ENCODE measurements at places on chromosomes 3 and 15.

DNA sequence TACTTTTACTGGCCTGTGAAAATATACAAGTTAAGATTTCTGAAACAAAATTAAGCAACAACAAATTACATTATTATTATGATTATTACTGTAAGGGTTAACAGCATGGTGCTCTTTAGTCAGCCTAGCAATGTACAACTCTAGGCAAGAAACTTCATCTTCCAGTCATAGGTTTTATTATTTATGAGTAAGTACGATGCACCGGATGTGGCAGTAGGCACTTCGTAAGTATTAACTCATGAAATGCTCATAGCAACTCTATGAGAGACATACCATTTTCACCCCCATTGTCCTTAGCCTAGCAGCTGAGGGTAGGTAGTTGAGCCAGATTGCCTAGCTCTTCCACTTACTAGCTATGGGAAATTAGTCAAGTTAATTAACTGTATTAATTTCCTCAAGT lies 68.0 kb upstream of the PTPRG start:
- no peak for DNase-seq

DNA sequence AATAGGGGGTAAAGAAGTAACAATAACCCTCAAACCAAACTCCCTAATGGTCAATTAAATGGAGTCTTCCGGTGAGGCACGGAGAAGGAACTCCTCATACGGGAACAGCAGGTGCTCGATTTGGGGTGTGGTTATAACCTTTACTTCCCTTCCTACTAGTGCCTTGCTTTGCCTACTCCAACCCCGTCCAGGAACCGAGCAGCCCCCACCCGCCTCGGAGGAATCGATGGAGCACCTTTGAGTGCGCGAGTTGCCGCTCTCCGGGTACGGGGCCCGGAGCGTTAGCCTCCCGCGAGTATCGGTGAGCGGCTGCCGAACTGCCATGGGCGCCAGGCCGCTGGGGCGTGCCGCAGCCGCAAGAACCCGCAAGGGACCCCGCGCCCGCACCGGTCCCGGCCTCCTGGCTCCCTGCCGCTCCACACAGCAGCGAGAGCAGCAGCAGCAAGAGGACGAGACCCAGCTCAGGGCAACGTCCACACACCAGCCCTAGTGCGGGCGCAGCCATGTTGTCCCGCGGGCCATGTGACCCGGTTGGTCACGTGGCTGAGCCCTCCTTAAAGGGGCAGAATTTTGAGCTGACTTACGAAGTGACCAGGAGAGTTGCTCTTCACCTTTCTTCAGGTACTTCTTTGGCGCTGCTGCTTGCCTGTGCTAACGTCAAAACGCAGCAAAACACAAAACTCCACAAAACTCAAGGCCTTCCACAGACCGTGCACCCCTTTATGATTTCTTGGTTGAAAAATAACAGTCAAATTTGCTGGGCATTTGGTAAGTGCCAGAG lies at the start of gene SUMF1:
Gene SUMF1, minus strand, starts transcription at position 529 of the 781 bp plus-strand sequence. Its CDS starts 24 bp downstream, at position 505.
- peak; percentile 75 for DNase-seq

DNA sequence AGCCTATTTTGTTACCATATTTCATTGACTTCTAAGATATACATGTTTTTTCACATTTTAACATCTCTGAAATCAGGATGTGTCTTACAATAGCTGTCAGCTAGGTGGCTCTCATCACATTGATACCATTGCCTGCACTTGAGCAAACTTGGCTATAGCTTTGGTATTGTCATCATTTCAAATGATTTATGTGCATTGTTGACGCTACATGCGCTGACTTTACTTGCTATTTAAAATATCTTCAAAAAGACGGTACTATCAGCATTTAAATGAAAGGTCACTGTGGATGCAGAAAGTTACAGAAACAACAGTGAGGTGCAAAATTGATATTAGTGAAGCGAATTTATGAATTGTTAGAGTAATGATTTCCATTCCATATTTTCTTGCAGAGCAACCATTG lies 54.0 kb upstream of the ABHD2 start:
- DNase-seq, result peak; percentile 12

DNA sequence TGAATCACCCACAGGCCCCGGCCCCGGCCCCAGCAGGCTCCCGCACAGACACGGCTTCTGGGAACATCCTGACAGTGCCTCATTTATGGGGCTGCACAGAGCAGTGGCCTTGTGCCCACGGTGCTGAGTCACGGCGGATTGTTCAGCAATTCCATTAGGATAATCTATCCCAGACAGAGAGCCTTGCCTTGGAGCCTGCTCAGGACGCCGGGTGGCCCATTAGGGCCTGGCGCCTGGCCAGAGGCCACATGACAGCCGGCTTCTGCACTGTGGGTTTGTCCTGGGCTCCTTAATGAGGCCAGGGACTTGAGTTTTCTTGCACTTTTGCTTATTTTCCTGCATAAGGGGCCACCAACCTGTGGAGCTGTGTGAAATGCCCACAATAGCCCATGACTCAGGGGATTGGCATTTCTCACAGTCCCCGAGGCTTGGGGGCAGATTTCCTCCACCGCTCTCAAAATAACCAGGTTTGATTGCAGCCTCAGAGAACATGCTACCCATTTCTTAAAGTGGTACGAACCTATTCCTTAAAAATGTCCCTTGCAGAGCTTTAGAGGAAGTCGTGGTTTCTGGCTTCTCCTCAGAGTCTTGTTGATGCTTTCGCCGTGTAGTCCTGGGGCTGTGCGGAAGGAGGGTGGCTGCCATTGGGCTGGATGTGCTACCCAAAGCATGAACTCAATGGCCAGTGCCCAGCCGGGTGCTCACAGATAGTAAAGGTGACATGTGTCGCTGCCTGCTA lies 19.0 kb downstream of the SYNM start:
- DNase-seq, result peak; percentile 83

DNA sequence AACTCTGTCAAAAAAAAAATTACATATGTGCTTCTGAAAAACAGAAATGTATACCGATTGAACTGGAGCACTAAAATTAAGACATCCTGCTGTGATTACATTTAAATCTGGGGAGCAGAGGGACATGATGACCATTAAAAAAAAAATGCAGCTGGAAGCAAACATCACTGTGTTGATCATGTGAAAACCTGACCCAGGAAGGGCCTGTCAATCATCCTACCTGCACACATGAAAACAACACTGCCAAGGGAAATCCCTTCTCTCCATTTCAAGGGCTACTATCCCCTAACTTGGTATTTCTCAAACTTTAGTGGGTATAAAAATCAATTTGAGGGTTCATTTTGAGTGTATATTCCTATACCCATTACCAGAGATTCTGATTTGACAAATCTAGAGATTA lies 719.9 kb upstream of the CBLB start:
- no peak for DNase-seq

GRCh38 chr15:56948000-56948763 lies 29.7 kb downstream of the TCF12 start:
- DNase-seq, result no peak

- no peak for DNase-seq
Observed at GRCh38 chr3:94946683-94947082, 883.8 kb downstream of the NSUN3 start.

- no peak for DNase-seq
Observed at GRCh38 chr3:117052395-117052794, 342.8 kb downstream of the TUSC7 start.

DNA sequence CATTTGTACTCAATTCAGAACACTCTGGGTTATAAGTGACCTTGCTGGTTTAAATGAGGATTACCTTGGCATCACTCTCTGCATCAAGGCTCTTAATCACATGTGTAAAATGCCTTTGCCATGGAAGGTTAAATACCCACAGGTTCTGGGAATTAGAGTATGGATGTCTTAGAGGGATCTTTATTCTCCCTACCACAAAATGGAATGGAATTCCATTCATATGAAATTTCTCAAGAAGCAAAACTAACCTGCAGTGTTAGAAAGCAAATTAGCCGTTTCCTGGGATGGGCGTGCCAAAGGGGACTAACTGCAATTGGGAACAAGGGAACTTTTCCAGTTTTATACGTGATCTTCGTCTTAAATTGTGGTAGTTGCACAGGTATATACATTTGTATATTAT lies 39.8 kb downstream of the TBL1XR1 start:
- no peak for DNase-seq

DNA sequence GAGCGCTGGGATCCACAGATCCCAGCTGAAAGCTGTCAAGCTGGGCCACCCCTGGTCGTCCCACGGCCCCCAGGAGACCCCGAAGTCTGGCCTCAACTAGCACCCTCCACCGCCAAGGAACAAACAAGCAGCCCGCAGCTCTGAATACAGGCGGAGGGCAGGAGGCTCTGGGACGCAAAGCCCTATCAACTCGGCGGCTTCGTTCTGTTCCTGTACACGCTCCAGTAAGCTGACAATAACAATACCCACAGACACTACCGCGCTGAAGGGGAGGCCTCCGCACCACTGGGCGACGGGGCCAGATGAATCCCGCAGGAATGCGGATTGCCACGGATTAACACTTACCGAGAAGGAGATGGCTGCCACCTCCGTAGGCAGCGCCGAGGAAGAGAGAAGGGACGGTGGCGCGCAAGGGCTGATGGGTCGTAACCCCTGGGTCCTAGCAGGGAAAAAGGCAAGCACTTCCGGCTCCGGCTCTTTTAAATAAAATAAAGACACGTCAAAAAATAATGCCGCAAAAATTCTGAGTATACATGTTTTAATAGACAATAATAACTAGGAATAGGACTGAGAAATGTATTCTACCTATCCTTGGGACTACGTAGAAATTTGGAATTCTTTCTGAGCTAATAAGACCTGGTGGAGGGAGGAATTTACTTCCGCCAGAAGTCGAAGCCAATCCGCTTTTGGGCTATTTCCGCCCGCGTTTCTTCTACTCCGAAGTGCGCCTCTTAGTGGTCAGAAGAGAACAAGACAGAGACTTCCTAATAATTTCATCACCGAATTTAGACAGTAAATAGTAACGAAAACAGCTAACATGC lies at the start of gene RPL32:
Gene RPL32, minus strand, starts transcription at position 417 of the 821 bp plus-strand sequence. CDS start 1,328 bp downstream, outside the sequence.
- peak; percentile 93 for DNase-seq

GRCh38 chr3:113057117-113057516 lies 66.3 kb downstream of the GTPBP8 start:
- no peak for DNase-seq

DNA sequence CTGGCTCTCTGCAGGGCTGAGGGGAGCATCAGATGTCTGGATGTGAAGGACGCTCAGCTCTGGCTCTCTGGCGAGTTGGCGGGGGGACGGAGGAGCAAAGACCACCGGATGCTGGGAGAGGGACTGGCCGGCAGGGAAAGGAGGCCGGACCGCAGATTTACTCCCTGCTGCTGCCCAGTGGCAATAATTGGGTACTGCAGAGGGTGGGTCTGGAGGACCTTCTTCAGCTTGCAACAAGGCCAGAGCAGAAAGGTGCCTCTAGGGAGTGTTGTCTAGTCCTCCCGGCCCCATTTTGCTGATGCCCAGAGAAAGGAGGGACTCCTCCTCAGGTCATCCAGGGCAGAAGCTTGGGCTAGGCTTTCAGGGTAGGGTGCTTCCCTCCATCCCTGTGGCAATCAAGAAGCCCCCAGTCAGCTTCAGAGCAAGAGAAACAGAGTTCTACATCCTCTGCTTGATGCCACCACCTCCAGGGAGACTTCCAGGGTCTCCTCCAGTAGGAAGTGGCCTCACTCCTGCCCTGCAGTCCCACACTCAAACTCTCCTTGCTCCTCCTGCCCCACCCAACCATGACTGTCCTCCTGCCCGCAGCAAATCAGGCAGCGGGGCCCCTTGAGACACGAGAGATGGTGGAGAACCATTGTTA lies 20.3 kb upstream of the CSPG4 start:
- DNase-seq, result peak; percentile 50

DNA sequence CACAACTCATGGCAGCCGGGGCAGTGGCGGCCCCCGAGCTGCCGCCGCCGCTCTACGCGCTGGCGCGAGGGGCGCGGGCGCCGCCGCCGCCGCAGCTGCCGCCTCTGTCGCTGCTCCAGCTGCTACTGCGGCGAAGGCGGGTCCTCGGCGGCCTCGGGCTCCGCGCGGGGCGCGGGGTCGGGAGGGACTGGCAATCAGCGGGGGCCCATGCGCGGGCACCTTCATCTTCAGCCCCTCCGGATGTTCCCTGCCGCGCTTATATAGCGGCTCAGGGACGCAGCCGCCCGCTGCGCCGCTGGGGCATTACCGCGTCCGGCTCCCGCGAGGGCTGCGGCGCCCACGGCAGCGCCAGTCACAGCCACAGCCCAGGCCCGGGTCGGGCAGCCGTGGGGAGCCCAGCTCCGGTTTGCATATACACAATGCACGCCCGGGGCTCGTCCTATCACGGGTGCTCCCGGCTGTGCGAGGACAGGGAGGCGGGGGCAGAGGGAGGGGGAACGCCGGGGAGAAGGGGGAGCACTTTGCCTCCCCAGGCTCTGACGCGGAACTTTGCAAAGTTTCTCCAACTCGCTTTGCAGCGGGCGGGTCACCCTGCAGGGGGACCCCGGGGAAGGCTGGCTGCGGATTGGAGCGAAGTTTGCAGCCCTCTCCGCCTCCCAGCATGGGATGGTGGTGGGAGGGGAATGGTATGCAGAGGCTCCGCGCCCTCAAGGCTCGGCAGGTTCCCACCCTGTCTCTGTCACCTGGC lies at the start of gene VGLL3:
Gene VGLL3, minus strand, starts transcription at position 416 of the 748 bp plus-strand sequence. Its CDS starts 406 bp downstream, at position 10.
- no peak for DNase-seq

- DNase-seq, result no peak
Observed at GRCh38 chr3:169591983-169592644, 71.4 kb downstream of the MECOM start.

DNA sequence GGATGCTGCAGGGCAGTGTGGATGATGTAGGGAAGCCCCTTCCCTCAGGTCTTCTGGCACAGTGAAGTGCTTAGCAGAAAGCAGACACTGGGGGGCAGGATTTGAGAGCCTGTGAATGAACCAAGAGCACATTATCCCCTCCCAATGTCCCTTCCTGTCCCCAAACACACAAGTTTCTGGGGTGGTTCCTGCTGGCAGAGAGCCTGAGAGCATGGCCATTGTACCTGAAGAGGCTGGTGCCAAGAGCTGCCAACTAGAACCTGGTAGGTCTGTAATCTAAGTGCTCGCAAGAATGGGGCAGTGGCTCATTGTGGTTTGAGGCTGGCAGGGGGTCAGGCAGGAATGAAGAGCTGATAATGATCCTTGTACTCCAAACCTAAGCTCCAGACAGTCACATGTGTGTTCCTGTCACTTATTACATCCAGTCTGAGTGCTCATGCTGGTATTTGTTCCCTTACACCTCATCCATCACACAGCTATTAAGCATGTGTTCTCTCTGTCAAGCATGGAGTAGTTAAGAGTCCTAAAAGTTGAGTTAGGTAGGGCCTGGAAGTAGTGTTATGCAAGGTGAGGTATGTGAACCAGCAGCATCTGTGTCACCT lies 6.7 kb upstream of the CCR1 start:
- DNase-seq, result no peak
